GM03348 (cell line): ENCODE measurements at places on chromosomes 2 and 18.

DNA sequence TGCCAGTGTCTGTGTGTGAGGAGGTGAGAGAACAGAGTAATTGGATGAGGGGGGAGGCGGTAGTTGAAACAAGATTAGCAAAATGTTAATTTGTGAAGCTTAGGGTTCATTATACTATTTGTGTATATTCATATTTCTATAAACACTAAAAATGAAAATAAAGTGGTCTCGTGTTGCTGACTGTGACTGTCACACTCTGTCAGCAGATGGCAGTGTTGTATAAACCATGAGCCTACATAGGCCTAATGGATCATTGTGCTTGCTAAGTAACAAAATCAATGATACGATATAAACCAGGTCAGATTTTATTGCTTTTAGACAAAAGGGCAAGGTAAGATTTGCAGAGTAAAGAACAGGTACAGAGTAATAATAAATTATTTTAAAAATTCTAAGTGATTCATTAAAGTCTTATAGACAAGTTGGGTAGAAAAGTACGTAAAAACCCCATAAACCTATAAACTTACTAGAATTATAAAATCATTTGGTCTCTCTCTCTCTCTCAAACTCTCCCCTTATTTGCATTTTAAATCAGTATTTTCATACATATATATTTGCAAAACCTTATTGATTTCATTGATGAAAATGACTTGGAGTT lies 182.7 kb downstream of the RPIA start:
- peak; percentile 63 for DNase-seq

DNA sequence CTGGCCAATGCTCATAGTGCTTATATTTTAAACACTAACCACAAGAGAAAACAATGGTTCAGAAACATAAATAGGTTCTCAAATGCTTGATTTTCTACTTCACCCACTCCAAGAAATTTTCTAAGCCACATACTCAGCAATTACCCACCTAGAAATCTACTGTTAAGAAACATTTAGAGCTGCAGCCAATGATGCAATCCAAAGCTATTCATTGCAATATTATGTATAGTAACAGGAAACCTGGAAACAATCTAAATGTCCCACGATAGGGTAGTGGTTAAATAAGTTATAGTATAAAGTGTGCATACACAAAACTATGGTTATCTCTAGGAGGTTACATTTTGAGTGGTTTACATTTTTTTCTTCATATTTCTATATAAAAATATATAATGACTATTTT lies 5.7 kb downstream of the FAM237A start:
- no peak for DNase-seq

GRCh38 chr2:233436191-233436581 lies 81.9 kb downstream of the DGKD start:
- no peak for DNase-seq

DNA sequence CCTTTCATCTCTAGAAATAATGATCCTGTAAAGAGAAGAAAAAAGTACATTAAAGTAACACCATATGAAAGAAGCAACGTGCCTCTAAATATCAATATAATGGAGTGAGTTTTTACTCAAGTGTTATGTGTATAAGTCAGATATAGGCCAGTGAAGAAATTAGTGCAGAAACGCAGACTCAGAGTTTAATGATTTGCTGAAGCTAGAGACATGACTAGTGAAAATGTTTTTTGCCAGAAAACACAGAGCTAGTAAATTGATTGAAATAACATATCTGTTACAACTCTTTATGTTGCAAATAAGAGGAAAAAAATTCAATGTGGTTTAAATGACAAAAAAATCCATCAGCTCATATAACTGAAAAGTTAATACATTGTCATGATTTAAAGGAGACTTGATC lies 217.2 kb upstream of the NXPH2 start:
- DNase-seq = no peak

- peak; percentile 23 for DNase-seq
These were observed 219.6 kb downstream of the ETAA1 start for GRCh38 chr2:67616749-67617148.

DNA sequence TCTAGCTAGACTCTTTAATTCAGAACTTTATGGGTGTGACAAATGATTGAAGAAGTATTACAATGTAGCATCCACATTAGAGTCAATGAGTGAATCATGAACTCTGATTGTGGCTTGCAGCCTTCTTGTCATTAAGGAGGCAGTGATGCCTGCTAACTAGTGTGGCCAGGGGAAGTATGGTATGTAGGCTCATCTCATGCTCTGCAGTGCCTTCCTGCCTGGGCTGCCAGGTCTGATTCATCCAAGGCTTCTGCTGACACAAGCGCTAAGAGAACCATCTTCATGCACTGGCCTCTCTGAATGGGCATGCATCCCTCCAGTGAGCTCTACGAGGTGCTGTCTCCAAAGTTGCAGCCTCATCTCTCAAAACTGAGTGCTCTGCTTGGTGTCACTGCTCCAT lies 144.3 kb downstream of the MTCL1 start:
- no peak for DNase-seq

GRCh38 chr2:61350777-61351176 lies 120.1 kb downstream of the USP34 start:
- no peak for DNase-seq
